SK-MEL-5 (cell line): ENCODE measurements at places on chromosomes 5 and 9. TPM values are rescaled to one million over a fixed set of nuclear protein-coding genes. Genes with fewer than 3 reads are reported as not detected.
A peak's percentile ranks its signal among the peaks of the same experiment; 100 is the strongest.

The NEURL1B gene
- 0.11 and 0.32 TPM in 2 replicates for total RNA-seq

The PCDHB2 gene
- total RNA-seq = 0.95 and 1.8 TPM in 2 replicates

The CMBL gene
- not detected in 2 replicates for total RNA-seq

The INIP gene
- 20.2 and 20.5 TPM in 2 replicates for total RNA-seq

The IRX2 gene
- total RNA-seq = 5.4 and 5.8 TPM in 2 replicates

The AKNA gene
- total RNA-seq = 5.5 and 6.0 TPM in 2 replicates

The ZNF782 gene
- 4.4 and 4.8 TPM in 2 replicates for total RNA-seq

The C5orf58 gene
- total RNA-seq = not detected in 2 replicates

The GLDC gene
- total RNA-seq = 1.5 and 2.3 TPM in 2 replicates

GRCh38 chr5:57950616-57951228, 468.1 kb upstream of the ACTBL2 start:
- DNase-seq = no peak

DNA sequence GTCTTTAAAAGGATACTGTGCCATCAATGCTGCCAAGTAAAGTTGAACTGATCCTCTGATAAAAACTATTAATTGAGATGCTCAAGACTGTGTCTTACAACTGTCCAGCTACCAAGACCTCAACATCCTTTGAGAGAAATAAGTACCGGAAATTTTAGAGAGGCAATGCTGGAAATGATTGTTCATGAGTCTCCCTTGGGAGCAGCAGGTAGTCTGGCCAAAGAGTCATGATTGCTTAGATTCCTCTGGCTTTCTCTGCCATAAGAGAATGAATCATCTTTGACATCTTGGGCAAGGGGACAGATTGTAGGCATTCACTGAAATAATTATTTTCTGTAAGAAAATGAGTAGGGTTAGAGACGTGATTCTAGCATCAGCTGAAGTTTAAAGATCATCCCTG, 466.6 kb upstream of the DAB2 start:
- no peak for DNase-seq

DNA sequence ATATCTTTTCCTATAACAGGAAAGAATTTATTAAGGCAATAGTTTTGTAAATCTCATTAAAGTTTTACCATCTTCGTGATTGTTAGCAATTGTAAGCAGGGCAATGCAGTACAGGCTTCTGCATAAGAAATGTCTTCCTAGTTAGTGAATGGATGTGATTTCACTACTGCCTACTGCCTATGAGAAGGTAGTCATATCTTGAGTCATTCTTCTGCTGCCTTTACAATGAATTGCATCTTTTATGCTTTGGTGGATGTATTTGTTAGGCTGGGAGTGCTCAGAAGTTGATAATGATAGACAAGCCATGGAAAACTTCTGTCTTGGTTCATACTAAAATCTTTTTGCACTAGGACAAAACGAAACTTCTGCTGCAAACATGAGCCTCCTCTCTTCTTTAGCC, 128.0 kb downstream of the ADAMTSL1 start:
- no peak for DNase-seq

DNA sequence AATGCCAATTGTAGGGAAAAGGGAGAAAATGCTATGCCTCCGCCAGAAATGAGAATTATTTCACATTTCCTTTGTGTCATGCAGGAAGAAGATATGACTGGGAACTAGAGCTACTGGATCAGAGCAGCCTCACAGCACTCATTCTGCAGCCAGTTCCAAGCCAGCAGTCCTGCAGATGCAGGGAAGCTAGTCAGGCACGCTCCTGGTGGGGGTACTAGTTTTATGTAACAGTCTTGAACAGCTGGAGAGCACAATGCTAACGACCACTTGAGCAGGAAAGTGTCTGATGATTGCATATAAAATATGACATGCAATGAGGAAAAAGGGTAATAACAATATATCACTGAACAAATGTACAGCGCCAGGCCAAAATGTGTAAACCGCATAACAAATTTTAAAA, 21.7 kb downstream of the CDH10 start:
- DNase-seq = no peak

GRCh38 chr9:114235033-114235661, 79.8 kb downstream of the COL27A1 start:
- no peak for DNase-seq

GRCh38 chr5:132758451-132758850, 11.2 kb downstream of the CCNI2 start:
- no peak for DNase-seq

GRCh38 chr5:58046371-58046770, 413.5 kb downstream of the PLK2 start:
- DNase-seq = no peak

- peak; percentile 85 for DNase-seq
Observed at GRCh38 chr9:137534256-137535119, 15.7 kb downstream of the PNPLA7 start.

- DNase-seq = no peak
Observed at GRCh38 chr9:106962615-106963363, 99.8 kb downstream of the ZNF462 start.

DNA sequence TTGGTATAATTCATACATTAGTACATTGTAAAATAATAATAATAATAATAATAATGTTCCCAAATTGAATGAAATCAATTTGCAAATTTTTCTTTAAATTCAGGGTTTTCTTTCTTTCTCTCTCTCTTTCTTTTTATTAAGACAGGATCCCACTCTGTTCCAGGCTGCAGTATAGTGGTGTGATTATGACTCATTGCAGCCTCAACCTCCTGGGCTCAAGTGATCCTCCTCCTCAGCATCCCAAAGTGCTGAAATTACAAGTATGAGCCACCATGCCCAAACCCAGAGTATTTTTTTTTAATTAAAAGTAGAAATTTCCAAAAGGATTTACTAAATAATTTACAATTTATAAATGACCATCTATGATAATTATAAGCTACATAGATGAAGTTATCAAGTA, 117.7 kb downstream of the HOMER1 start:
- DNase-seq = peak; percentile 13

DNA sequence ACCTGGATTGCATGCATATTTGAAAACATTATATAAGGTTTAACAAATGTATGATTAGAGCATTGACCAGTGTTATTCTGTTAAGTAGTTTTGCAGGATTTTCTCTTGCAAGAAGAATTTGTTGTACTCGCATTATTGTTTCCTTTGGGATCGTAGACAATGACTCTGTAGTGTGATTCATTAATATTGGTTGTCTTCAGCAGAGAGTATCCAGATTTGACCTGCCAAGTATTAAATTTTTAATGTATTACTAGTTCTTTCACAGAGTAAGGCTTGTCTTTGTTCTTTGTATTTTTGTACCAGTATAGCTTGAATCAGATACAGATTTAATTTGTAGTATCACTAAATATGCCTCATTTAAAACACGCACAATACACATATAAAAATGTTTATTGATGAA, 155.0 kb downstream of the PBX3 start:
- DNase-seq = no peak

GRCh38 chr5:118889165-118889564, 99.2 kb downstream of the DTWD2 start:
- DNase-seq = no peak

DNA sequence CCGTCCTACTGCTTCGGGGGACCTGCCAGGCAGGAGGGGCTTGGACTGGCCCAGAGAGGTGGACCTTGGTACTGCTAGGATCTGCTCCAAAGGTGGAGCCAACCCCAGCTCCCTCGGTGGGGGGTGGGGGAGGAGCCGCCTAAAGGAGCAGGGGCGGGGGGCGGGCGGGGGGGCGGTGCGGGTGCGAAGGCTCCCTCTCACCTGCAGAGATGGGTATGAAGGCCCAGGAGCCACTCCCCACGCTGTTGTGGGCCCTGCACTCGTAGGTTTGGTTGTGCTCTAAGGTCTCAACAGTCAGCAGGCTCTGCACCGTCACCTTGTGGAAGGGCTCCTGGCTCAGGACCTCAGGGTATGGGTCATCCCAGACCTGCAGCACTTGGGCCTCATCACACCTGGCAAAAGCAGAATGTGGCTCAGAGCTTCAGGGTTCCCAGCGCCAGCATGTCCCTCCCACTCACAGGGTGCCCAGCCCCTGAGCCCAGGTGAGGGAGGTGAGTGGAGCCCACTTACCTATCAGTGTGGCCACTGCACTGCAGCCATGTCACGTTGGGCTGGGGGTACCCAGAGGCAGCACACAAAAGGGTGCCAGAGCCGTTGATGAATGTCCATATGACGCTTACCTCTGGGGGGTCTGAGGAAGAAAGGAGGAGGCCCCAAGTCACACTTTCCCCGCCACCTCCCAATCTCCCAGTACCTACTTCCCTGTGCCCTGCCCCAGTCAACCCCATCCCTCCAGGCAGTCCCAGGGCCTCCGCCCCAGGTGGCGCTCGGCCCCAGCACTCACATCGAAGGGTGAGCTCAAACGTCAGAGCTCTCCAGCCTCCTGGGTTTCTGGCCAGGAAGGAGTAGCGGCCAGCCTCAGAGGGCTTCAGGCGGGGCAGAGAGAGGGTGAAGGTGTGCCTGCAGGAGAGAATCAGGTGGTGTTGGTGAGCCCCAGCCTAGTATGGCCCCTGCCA, 16.4 kb downstream of the CSF1R start:
- no peak for DNase-seq

GRCh38 chr5:78293851-78294247, 649 bp downstream of the AP3B1 start:
- peak; percentile 7 for DNase-seq

GRCh38 chr9:15086778-15087324, 176.6 kb upstream of the FREM1 start:
- DNase-seq = no peak

- DNase-seq = no peak
Observed at GRCh38 chr5:95447961-95448360, 56.8 kb downstream of the FAM81B start.

DNA sequence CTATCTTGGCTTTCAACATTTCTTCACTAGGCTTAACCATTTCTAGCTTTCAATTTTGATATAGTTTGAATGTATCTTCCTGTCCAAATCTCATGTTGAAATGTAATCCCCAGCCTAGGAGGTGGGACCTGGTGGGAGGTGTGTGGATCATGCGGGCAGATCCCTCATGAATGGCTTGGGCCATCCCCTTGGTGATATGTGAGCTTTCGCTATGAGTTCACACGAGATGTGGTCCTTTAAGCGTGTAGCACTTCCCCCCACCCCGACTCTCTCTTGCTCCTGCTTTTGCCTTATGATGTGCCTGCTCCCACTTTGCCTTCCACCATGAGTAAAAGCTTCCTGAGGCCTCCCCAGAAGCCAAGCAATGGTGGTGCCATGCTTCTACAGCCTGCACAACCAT, 40.6 kb downstream of the PHAX start:
- DNase-seq = no peak

DNA sequence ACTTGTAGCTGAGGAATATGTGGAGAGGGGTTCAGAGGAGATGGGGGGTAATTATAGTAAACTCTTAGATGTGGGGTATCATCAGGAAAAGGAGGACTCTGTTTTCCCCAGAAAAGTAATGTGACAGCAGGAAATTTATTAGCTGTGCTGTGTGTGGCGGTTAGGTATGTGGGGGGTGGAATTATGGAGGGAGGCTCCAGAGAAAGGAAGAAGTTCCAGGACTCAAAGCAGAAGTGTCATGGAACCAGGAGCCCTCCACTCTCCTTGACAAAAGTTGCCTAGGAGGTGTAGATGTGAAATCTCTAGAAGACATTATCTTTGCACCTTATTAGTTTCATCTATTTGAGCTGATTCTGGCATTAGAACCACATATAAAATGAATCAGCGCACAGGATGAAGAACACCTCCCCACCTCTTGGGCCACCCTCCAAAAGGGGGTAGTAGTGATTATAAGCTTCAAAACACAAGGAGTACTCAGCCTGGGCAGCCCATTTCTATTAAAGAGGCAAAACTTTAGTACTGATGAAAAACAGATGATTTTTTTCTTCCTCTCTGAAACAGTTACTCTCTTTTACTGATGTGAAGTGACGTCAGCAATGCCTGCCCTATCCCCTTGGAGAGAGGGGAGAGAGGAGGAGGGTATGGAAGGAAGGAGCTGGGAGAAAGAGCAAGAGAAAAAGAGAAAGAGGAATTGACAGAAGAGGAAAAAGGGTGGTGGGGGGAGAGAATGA, 18.2 kb downstream of the NR2F1 start:
- DNase-seq = no peak

GRCh38 chr5:154788212-154788611, 33.0 kb downstream of the LARP1 start:
- no peak for DNase-seq

- DNase-seq = no peak
Observed at GRCh38 chr9:2919347-2919746, 75.5 kb upstream of the PUM3 start.
